ENCODE measurements at places on chromosomes 6 and 20. TPM values are rescaled to one million over a fixed set of nuclear protein-coding genes. Genes with fewer than 3 reads are reported as not detected.
A peak's percentile ranks its signal among the peaks of the same experiment; 100 is the strongest.

- no peak overlapping the region for H3K4me3 ChIP-seq
- DNase-seq: peak; percentile 22
- H3K27ac ChIP-seq: no peak overlapping the region
- H3K27me3 ChIP-seq: no peaks in the 10 kb centered on the region
- no peaks in the 10 kb centered on the region for H3K4me1 ChIP-seq
These were observed 279.0 kb upstream of the ZFP64 start for GRCh38 chr20:52470561-52470960.

KIF16B gene
- 3.9 TPM for total RNA-seq

DNA sequence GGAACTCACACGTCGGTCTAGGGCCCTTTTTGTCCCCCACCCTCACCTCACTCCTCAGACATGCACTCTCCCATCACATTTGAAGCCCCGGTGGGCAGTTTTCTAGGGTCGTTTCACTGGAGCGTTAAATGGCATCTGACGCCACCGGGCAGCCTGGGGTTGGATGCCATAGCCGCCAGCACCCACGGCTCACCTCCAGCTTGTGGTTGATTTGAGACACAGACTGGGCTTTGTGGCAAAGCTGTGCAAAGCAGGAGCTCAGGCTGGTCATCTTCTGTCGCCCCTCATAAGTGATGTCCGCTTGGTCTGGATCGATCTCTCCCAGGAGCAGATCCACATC is 530 bp downstream of the GOPC start:
- DNase-seq: no peak
- peak overlapping the region; percentile 95 for H3K4me3 ChIP-seq
- H3K27me3 ChIP-seq: no peaks in the 10 kb centered on the region
- H3K4me1 ChIP-seq: peaks cover 17% of the 10 kb centered on the region
- H3K27ac ChIP-seq: peak overlapping the region; percentile 95

DNA sequence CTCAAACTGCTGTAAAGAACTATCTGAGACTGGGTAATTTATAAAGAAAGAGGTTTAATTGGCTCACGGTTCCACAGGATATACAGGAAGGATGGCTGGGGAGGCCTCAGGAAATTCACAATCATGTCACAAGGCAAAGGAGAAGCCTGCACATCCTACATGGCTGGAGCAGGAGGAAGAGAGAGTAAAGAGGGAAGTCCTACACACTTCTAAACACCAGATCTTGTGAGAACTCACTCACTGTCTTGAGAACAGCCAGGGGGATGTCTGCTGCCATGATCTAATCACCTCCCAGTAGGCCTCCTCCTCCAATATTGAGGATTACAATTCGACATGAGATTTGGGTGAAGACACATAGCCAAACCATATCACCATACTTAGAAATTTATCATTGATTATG is 1307.0 kb upstream of the GJE1 start:
- H3K4me1 ChIP-seq: peaks cover 6% of the 10 kb centered on the region
- H3K27ac ChIP-seq: no peak overlapping the region
- H3K36me3 ChIP-seq: no peaks in the 10 kb centered on the region
- no peaks in the 10 kb centered on the region for H3K27me3 ChIP-seq
- DNase-seq: no peak

DNA sequence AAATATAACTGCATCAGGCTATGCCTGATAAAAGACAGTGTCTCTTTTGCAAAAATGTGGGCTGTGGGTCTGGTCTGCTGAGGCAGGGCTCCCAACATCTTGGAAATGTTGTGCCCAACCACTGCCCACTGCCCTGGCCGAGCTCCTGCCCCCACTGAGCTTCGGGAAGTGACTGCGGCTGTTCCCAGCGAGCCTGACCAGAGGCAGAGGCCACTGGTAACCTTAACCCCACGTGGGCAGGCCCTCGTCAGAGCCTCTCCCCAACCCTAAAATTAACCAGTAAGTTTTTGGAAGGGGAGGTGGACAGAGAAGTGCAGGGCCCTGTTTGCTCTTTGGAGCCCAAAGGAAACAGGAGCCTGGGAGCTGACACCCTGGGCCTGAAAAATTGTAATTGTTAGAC is 225.9 kb downstream of the MAFB start:
- H3K4me3 ChIP-seq: no peak overlapping the region
- no peaks in the 10 kb centered on the region for H3K36me3 ChIP-seq
- no peaks in the 10 kb centered on the region for H3K27me3 ChIP-seq
- H3K4me1 ChIP-seq: no peaks in the 10 kb centered on the region
- H3K27ac ChIP-seq: no peak overlapping the region

TAGAP gene
- not detected for total RNA-seq

DNA sequence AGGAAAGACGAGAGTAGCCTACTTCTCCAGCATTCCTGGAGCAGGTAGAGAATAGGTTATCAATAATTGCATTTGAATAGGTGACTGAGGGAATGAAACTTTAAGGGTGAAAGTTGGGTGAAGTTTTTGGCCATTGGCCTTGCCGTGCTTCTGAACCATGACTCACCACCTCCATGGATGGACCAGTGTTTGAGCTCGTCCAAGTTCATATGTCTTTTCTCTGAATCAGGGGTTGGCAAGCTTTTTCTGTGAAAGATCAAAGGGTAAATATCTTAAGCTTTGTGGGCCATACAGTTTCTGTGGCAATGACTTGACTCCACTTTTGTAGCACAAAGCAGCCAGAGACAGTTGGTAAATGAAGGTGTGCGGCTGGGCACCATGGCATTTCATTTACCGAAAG is 31.8 kb downstream of the SNRNP48 start:
- DNase-seq: peak; percentile 56
- H3K27ac ChIP-seq: no peak overlapping the region
- H3K36me3 ChIP-seq: no peaks in the 10 kb centered on the region
- H3K27me3 ChIP-seq: no peaks in the 10 kb centered on the region
- H3K4me3 ChIP-seq: no peak overlapping the region
- peaks cover 11% of the 10 kb centered on the region for H3K4me1 ChIP-seq

GRCh38 chr20:2761885-2762284 is 38.5 kb downstream of the CPXM1 start:
- H3K27me3 ChIP-seq: peaks cover 66% of the 10 kb centered on the region
- H3K4me3 ChIP-seq: no peak overlapping the region
- no peak overlapping the region for H3K27ac ChIP-seq

DNA sequence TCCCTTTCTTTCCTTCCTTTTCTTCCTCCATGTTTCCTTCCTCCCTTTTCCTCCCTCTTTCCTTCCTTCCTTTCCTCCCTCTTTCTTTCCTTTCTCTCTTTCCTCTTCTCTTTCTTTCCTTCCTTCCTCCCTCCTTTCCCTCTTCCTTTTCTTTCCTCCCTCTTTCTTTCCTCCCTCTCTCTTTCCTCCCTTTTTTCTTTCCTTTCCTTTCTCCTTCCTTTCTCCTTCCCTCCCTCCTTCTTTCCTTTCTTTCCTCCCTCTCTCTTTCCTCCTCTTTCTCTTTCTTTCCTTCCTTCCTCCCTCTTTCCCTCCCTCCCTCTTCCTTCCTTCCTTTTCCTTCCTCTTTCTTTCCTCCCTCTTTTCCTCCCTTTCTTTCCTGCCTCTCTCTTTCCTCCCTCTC is 86.3 kb upstream of the FERMT1 start:
- no peaks in the 10 kb centered on the region for H3K36me3 ChIP-seq
- DNase-seq: no peak
- H3K4me3 ChIP-seq: no peak overlapping the region
- H3K27ac ChIP-seq: no peak overlapping the region
- H3K27me3 ChIP-seq: no peaks in the 10 kb centered on the region

LINC00237 gene
- total RNA-seq: not detected

VARS1 gene
- 47.6 TPM for total RNA-seq

- no peaks in the 10 kb centered on the region for H3K27me3 ChIP-seq
- H3K4me3 ChIP-seq: no peak overlapping the region
- no peak overlapping the region for H3K27ac ChIP-seq
- H3K36me3 ChIP-seq: no peaks in the 10 kb centered on the region
- H3K4me1 ChIP-seq: peaks cover 26% of the 10 kb centered on the region
These were observed 3.4 kb upstream of the RPS6KA2 start for GRCh38 chr6:166630462-166630861.

DNA sequence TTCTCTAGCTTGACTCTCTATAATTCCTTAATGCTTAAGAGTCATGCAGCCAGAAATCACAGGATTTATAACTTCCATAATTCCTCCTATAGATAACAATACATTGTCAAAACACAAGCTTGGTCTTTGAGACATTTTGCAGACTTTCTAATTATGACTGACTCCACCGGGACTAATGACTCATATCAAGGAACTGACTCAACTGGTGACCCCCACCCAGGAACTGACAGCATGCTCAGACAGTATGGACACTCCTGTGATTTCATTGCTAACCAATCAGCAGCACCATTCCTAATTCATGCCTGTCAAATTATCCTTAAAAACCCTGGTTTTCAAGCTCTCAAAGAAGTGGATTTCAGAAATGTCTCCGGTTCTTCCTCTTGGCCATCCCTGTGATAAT is 670.5 kb upstream of the IMPG1 start:
- no peaks in the 10 kb centered on the region for H3K4me1 ChIP-seq
- H3K4me3 ChIP-seq: no peak overlapping the region
- no peaks in the 10 kb centered on the region for H3K36me3 ChIP-seq
- H3K27ac ChIP-seq: no peak overlapping the region
- H3K27me3 ChIP-seq: no peaks in the 10 kb centered on the region
- DNase-seq: no peak

ASIP gene
- total RNA-seq: not detected

GRCh38 chr6:68087399-68088133 is 547.5 kb upstream of the ADGRB3 start:
- no peaks in the 10 kb centered on the region for H3K4me1 ChIP-seq
- no peaks in the 10 kb centered on the region for H3K36me3 ChIP-seq
- no peak for DNase-seq
- no peaks in the 10 kb centered on the region for H3K27me3 ChIP-seq

- no peaks in the 10 kb centered on the region for H3K4me1 ChIP-seq
- no peaks in the 10 kb centered on the region for H3K27me3 ChIP-seq
- H3K27ac ChIP-seq: no peak overlapping the region
- DNase-seq: no peak
- no peaks in the 10 kb centered on the region for H3K36me3 ChIP-seq
These were observed 128.8 kb upstream of the CD93 start for GRCh38 chr20:23214903-23215302.

DNA sequence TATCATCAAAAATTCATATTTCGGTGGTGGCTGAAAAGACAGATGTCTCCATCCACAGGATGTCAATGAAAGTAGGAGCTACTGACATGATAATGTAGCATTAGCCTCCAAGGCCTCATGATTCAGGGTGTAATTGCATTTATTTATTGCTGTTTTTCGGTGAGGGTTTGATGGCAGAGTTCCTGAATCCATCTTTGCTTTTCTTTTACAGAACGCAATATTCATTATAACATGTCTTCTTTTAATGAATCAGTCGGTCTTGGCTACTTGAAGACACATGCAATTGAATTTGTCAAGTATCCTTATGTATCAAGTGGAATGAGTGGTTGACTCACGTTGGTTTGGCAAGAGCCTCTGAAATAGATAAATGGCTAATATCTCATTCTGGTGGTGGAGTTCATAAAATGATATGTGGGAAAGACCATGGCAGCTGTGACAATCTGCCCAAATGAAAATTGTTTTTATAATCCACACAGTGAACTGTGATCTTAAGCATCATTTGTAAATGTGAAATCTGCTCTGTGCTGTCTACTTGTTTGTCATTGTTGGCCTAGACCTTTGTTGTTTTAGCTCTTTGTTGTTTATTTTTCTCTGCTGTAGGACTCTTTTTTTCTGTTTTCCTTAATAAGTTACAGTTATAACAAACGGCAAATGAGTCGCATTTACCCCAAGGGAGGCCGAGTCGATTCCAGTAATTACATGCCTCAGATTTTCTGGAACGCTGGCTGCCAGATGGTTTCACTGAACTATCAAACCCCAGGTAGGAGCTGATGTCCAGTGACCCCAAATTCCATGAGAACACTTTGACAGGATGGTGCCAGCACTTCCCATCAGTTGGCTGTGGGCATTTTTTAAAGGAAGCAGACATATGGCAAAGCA is 105.7 kb upstream of the LAMP5 start:
- peaks cover 26% of the 10 kb centered on the region for H3K4me1 ChIP-seq
- H3K36me3 ChIP-seq: no peaks in the 10 kb centered on the region
- H3K4me3 ChIP-seq: no peak overlapping the region
- peak overlapping the region; percentile 37 for H3K27ac ChIP-seq

DNA sequence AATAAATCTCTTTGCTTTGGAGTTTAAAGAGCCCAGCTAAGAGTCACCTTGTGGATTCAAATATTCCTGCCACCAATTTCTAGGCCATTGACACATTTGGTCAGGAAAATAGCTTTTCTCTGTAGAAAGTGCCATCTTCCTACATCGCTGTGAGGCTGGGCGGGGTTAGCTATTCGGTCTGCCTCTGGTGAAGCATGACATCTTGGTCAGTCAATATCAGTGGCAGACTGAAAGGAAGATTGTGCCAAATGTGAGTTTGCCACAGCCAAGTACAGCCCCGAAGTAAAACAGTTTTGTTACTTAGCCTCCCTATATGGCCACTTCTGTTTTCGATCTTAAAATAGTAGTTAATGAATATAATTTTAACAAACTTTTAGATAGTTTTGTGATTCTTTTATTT is 65.5 kb upstream of the FABP7 start:
- H3K4me3 ChIP-seq: no peak overlapping the region
- no peaks in the 10 kb centered on the region for H3K36me3 ChIP-seq
- no peaks in the 10 kb centered on the region for H3K27me3 ChIP-seq
- no peak overlapping the region for H3K27ac ChIP-seq
- DNase-seq: no peak

GRCh38 chr20:50572938-50573777 is 63.0 kb downstream of the PTPN1 start:
- no peaks in the 10 kb centered on the region for H3K27me3 ChIP-seq
- no peak overlapping the region for H3K4me3 ChIP-seq
- peak; percentile 91 for DNase-seq
- H3K27ac ChIP-seq: peak overlapping the region; percentile 72
- peaks cover 3% of the 10 kb centered on the region for H3K36me3 ChIP-seq

DNA sequence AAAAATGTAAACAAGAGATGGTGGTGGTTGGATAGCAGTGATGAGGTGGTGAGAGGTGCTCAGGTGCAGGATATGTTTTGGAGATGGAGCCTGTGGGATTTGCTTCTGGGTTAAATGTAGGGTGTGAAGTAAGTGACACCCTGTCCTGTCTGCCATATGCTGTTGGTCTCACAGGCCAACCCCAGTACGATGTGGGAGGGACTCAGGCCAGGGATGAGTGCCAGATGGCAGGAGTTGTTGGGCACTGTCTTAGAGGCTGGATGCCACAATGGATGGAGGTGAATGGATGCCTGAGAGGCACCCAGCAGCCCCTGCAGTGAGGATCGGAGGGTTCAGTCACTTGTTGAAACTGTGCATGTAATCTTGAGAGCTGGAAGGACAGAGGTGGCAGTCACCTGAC is 259.3 kb downstream of the NRN1 start:
- no peak for DNase-seq
- H3K36me3 ChIP-seq: no peaks in the 10 kb centered on the region
- H3K4me3 ChIP-seq: no peak overlapping the region
- H3K27ac ChIP-seq: no peak overlapping the region

- no peaks in the 10 kb centered on the region for H3K27me3 ChIP-seq
- H3K27ac ChIP-seq: no peak overlapping the region
- 0 out of 2 replicates have a peak overlapping the region, but pooled peaks have one; percentile 80 for H3K4me3 ChIP-seq
- H3K36me3 ChIP-seq: no peaks in the 10 kb centered on the region
- no peak for DNase-seq
These were observed 2.1 kb downstream of the FOXP4 start for GRCh38 chr6:41548098-41548840.

SMOC2 gene
- not detected for total RNA-seq

- H3K4me1 ChIP-seq: no peaks in the 10 kb centered on the region
- H3K27ac ChIP-seq: no peak overlapping the region
- H3K27me3 ChIP-seq: no peaks in the 10 kb centered on the region
These were observed 101.5 kb downstream of the CD2AP start for GRCh38 chr6:47579040-47579439.

TGM3 gene
- total RNA-seq: not detected

GRCh38 chr20:11734431-11734830 is 183.3 kb upstream of the BTBD3 start:
- H3K27me3 ChIP-seq: peaks cover 5% of the 10 kb centered on the region
- no peaks in the 10 kb centered on the region for H3K36me3 ChIP-seq
- H3K27ac ChIP-seq: no peak overlapping the region
- H3K4me3 ChIP-seq: no peak overlapping the region
- no peak for DNase-seq
